ENCODE measurements at places on chromosomes 12 and 14.

- DNase-seq, result no peak
These were observed 34.9 kb downstream of the PALS1 start for GRCh38 chr14:67276131-67276530.

- DNase-seq, result no peak
These were observed 43.3 kb downstream of the NCKAP5L start for GRCh38 chr12:49784756-49785409.

- DNase-seq, result peak; percentile 69
These were observed 28.4 kb downstream of the IRAK3 start for GRCh38 chr12:66217342-66217917.

DNA sequence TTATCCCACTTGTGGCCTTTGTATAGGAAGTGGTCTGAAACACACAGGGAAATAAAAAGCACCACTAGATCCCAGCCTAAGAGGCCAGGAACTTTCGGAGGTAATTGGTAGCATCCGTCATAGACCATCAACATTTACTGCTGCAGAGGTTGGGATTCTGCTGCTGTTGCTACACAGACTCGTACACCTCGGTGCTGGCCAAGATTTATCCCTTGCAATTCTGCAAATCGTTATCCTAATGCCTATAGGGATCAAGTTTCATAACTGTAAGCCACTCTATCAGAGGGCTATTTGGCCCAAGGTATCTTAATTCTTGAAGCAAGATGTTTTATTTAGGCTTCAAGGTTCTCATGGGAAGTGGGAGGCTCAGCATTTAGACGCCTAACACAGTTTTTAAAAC lies 913.6 kb downstream of the GALC start:
- no peak for DNase-seq

- DNase-seq, result no peak
These were observed 179.6 kb downstream of the NELL2 start for GRCh38 chr12:44696542-44696941.

GRCh38 chr14:104571246-104571645 lies 8.3 kb upstream of the C14orf180 start:
- DNase-seq, result no peak
